Osteocyte (in vitro differentiated cells): ENCODE measurements at places on chromosomes 12 and 14.

DNA sequence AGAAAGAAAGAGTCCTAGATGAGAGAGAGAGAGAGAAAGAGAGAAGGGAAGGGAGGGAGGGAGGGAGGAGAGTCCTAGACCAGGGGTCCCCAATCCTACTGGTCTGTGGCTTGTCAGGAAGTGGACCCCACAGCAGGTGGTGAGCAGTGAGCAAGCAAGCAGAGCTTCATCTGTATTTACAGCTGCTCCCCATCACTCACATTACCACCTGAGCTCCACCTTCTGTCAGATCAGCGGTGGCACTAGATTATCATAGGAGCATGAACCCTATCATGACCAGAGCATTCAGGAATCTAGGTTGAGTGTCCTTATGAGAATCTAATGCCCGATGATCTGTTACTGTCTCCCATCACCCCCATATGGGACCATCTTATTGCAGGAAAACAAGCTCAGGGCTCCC, 39.2 kb upstream of the AMN1 start:
- DNase-seq, result no peak
- H3K27me3 ChIP-seq, result peaks cover 13% of the 10 kb centered on the region
- H3K27ac ChIP-seq, result no peak overlapping the region
- H3K36me3 ChIP-seq, result no peaks in the 10 kb centered on the region

DNA sequence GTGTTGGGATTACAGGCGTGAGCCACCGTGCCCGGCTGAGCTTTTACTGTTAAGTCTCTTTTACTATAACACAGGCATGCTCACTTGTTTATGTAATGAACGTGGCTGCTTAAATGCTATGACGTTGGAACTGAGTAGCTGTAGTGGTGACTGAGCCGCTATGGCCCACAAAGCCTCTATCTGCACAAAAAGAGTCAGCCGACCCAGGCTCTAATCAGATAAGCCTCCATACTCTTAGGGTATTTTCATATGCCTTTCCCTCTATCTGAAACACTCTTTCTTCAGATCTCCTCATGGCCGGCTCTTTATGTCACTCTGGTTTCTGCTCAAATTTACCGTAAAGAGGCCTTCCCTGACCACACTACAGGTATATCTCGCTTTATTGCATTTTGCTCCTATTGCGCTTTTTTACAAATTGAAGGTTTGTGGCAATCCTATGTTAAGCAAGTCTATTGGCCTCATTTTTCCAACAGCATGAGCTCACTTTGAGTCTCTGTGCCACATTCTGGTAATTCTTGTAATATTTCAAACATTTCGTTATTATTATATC, 8.0 kb downstream of the SLC2A14 start:
- no peaks in the 10 kb centered on the region for H3K27me3 ChIP-seq
- H3K4me3 ChIP-seq, result no peak overlapping the region
- DNase-seq, result no peak
- H3K36me3 ChIP-seq, result no peaks in the 10 kb centered on the region

- no peaks in the 10 kb centered on the region for H3K36me3 ChIP-seq
- no peak overlapping the region for H3K27ac ChIP-seq
- peaks cover 6% of the 10 kb centered on the region for H3K27me3 ChIP-seq
These were observed 42.1 kb downstream of the CCDC175 start for GRCh38 chr14:59534361-59534987.

DNA sequence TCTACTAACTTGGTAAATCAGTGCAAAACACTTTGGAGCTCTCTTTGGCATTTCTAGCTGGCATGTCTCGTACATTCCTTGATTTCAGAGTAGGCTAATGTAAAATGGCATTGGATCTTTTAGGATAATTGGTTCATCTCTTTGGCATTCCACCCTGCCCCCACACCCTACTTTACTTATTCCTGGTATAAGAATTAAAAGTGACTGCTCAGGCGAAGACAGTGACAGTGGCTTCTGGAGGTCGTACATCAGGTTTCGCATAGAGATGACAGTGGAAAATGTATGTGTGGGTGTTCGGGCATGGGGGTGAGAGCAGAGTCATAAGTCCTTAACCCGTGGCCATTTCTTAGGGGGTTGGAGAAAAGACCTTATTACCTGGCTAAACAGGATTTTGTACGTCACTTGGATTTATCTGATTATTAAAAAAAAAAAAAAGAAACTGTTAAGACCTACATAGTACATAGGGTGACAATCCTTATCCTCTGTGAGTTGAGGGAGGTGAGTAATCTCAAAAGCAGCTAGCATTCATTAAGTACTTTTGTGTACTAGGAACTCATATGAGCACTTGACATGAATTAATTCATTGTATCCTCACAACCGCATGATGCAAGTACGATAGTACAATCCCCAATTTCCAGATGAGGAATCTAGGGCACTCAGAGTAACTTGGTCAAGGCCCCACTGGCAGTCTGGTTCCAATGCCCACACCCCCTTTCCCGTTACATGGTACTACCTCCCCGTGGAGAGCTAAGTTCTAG, 22.4 kb upstream of the KCNK13 start:
- no peak overlapping the region for H3K27ac ChIP-seq
- peaks cover 29% of the 10 kb centered on the region for H3K36me3 ChIP-seq
- no peaks in the 10 kb centered on the region for H3K4me1 ChIP-seq
- H3K4me3 ChIP-seq, result no peak overlapping the region
- no peaks in the 10 kb centered on the region for H3K27me3 ChIP-seq

- peaks cover 4% of the 10 kb centered on the region for H3K36me3 ChIP-seq
- H3K4me3 ChIP-seq, result no peak overlapping the region
- H3K27me3 ChIP-seq, result no peaks in the 10 kb centered on the region
- peaks cover 38% of the 10 kb centered on the region for H3K4me1 ChIP-seq
- H3K27ac ChIP-seq, result peak overlapping the region; percentile 34
These were observed 127.7 kb upstream of the SLCO1C1 start for GRCh38 chr12:20567413-20567812.

GRCh38 chr14:71588576-71589215, 343.5 kb upstream of the RGS6 start:
- H3K4me1 ChIP-seq, result peaks cover 31% of the 10 kb centered on the region
- H3K36me3 ChIP-seq, result no peaks in the 10 kb centered on the region
- H3K27me3 ChIP-seq, result no peaks in the 10 kb centered on the region
- no peak overlapping the region for H3K4me3 ChIP-seq
